ENCODE measurements at places on chromosomes 2 and 18.

DNA sequence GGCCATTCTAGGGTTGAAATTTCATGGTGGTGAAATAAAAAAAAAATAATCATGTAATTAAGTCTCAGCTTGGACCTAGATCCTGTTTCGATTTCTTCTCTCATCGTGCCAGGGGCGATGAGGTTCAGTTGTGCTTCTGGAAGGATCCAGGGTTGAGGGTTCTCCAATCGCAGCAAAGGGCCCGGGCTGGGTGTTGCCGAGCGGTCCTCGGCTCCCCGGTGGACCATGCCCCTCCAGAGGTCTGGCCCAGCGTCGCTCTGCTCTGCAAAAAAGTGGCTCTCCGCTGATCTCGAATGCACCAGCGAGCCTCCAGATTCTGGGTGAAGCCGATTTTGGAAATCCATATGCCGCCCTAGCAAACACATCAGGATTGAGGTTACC lies 39.0 kb downstream of the EN1 start:
- no peak for DNase-seq

- no peak for DNase-seq
Measured at GRCh38 chr2:145116834-145117725, 597.2 kb upstream of the ZEB2 start.

DNA sequence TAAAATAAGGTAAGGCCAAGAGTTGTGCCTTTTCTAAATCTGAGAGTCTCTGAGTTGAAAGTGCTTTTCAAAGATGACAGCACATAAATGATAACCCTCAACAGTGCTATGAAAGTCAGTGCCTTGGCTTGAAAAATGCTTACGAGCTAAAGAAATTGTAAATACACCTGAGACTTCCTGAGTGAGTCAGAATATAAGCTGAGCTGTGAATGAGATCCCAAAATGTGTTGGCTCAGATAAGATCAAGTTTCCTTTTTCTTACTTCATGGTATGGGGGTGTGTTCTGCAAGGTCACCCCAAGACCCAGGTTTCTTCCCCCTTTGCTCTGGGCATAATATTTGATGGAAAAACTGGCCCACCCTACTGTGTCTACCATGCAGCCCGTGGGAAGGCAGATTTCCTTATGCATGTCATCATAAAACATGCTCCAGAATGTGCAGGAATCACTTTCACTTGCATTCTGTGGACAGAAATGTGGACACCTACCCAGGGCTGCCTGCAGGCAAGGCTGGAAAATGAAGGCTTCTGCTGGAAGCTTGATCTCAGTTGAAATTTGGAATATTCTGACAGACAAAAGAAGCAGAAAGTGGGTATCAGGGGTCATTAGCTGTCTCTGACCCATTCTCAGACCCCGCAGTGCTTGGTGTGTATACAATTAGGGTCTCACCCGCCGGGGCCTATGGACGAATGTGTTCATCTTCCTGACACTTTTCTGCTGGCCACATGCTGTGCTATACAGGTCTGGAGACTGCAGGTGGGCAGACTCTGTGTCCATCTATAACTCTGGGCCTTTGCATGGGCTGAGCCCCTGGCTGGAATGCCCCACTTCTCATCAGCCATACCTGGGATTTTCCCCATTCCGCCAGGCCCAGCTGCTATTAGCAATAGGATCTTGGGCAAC lies 212.6 kb downstream of the SH3RF3 start:
- no peak for DNase-seq

DNA sequence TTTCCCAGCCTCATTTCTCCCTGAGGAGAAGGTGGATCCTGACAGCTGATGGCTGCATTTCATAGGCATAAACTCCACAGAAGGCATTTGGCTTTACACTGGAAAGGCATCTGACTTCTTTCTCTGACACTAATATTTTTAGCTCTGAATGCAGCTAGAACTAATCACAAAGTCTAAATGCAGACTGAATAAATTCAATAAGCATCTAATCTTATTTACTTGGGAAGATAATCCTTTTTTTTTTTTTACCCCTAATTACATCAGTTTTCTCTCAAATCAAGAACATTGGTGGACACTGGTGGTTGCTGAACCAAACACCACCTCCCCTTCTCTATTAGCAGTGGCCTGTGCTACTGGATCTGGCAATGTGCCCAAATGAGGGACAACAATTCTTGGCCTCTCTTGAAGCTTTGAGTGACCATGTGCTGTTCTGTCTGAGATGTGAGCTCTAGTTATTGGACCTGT lies 50.9 kb upstream of the CD226 start:
- no peak for DNase-seq

Measured in NB4 (cell line).